Stimulated activated naive CD8-positive, alpha-beta T cell treated with anti-CD3 and anti-CD28 coated beads, Interleukin-15, Interleukin-2, amounts not matched to agents 100 U/mL and 50 U/mL, for 24 hours (primary cell): ENCODE measurements at places on chromosomes 3 and 15.

GRCh38 chr3:67896130-67896529, 241.7 kb upstream of the SUCLG2 start:
- no peak for DNase-seq

DNA sequence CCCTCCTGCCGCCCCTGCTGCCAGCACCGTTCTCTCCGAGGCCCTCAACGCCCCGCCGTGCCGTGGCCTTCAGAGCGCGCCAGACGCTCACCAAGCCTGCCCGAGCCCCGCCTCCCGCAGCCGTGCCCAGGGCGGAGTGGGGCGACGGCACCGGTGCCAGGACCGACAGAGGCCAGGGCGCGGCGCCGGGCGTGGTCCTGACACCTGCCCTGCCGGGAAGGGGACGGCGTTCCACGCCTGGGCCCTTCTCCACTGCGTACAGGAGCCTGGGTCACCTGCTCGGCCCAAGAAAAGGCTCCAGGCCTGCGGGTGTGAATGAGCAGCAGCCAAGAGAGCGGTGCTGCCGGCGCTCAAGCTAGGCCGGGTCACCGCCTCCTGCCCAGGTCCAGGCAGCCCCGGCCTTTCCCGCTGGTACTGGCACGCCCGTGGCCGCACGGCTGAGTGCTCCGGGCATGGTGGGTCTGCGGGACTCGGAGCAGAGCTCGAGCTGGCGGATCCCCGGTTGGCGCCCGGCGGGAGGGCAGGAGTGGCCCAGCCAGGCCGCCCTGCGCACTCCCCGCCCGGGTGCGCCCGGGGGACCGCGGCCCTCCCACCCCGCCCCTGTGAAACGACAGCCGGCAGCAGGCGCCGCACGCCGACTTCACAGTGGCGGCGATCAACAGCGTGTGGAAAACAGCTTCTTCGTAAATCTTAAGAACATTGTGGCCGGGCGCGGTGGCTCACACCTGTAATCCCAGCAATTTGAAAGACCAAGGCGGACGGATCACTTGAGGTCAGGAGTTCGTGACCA, 4.2 kb downstream of the OCA2 start:
- no peak for DNase-seq

GRCh38 chr15:89575656-89576416, 567 bp downstream of the TICRR start:
- DNase-seq, result peak; percentile 47

DNA sequence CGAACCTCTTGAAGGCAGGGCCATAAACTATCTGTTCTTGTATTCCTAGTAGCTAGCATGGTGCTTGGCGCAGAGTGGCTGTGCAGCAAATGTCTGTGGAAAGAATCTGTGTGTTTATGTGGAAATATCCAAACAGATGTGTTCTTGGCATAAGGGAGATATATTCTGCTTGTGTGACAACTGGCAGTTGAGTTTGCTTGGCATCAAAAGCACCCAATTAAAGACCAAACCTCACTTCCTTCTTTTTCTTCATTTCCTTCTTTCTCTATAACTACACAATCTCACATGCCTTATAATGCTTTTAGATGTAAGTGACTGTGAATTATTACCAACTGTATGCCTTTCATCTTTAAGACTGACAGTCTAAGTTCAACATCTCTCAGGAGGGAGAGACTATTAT, 296.5 kb downstream of the SLC9A9 start:
- DNase-seq, result no peak

- DNase-seq, result peak; percentile 38
These were observed 150.2 kb downstream of the DNAJB8 start for GRCh38 chr3:128316481-128316891.

GRCh38 chr3:177944228-177944661, 592.0 kb upstream of the KCNMB2 start:
- no peak for DNase-seq
